ENCODE measurements at places on chromosomes 2 and 18. TPM values are rescaled to one million over a fixed set of nuclear protein-coding genes. Genes with fewer than 3 reads are reported as not detected.

The C2orf72 gene
- 5.3 TPM for total RNA-seq

The PASK gene
- 8.2 TPM for total RNA-seq

The CLEC4F gene
- total RNA-seq, result not detected

The DSEL gene
- total RNA-seq, result 0.37 TPM

The STARD6 gene
- total RNA-seq, result not detected

The YIPF4 gene
- total RNA-seq, result 52.0 TPM
